ENCODE measurements at places on chromosomes 3 and 15. TPM values are rescaled to one million over a fixed set of nuclear protein-coding genes. Genes with fewer than 3 reads are reported as not detected.

GRCh38 chr15:100686021-100686724 is 83.8 kb downstream of the ASB7 start:
- peaks cover 6% of the 10 kb centered on the region for H3K4me1 ChIP-seq
- H3K27me3 ChIP-seq: peaks cover 4% of the 10 kb centered on the region
- H3K27ac ChIP-seq: no peak overlapping the region
- no peak overlapping the region for H3K4me3 ChIP-seq

WDR49 gene
- 0.92 TPM for total RNA-seq

NPAP1 gene
- 0.11 TPM for total RNA-seq

DNA sequence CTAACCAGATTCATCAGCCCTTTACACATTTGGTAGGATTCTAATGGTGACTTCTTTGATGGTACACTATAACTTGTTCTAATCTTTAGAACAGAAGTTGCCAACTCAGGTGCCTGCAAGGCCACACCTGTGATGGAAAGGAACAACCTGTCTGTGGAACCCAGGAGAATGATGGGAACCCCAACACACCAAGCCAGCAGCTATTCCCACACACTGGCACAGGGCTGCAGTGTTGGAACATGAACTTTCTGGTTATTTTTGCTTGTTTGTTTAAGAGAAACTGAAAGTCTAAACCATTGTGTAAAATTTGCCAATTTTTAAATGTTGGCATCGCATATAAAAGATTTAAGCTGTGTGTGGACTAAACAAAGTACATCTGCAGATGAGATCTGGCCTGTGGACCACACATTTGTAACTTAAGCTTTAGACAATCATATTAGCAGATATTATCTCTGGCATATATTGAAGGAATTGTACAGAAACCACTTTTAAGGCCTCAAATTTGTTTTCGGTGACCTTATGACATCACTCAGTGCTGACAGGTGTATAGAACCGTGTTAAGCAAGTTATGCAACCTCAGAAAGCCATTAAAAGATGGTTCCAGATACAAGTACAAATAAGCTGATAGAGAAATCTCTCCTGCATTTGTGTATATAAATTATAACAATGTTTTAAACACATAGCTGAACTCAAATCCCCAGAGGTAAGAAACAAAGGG is 242.9 kb downstream of the SLC9A9 start:
- no peak overlapping the region for H3K4me3 ChIP-seq
- no peaks in the 10 kb centered on the region for H3K27me3 ChIP-seq
- no peaks in the 10 kb centered on the region for H3K36me3 ChIP-seq
- H3K27ac ChIP-seq: no peak overlapping the region
- H3K4me1 ChIP-seq: peaks cover 18% of the 10 kb centered on the region

DNA sequence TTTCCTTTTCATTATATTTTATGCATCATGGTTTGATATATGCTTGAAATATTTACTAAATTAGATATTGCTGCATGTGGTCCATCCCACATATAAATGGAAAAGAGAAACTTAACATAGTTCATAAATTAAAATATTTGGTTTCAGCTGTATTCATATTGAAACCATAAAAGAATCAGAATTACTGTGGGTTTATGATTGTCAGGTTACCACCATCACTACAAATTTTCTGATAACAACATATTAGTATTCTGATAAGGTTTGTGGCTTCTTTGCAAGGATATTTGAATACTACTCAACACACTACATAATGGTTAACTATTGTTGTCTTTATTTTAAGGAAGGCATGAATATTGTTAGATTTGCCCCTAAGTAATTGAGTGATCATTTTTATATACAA is 235.5 kb downstream of the UBE2E2 start:
- peaks cover 63% of the 10 kb centered on the region for H3K4me1 ChIP-seq
- H3K36me3 ChIP-seq: no peaks in the 10 kb centered on the region
- H3K4me3 ChIP-seq: no peak overlapping the region
- no peaks in the 10 kb centered on the region for H3K27me3 ChIP-seq

DNA sequence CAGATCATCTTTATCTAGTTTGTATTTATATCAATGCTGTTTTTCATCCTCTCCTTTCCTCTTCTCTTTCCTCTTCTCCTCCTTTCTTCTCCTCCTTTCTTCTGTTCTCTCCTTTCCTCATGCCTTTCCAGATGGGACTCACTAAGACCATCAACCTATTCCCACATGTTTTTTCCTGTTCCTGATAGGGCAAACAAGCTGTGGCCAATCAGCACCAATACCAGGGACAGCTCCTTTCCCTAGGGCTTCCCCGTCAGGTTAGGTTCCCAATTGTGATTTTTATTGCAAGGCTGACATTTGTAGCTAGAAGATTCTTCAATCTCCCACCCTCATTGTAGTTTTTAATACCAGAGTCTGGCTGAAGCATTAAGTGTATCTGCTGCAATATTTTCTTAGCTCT is 76.3 kb upstream of the COL8A1 start:
- no peak overlapping the region for H3K27ac ChIP-seq
- H3K27me3 ChIP-seq: no peaks in the 10 kb centered on the region
- no peaks in the 10 kb centered on the region for H3K4me1 ChIP-seq
- DNase-seq: peak; percentile 56

GRCh38 chr15:78282324-78282723 is 17.1 kb downstream of the SKIC8 start:
- H3K4me1 ChIP-seq: peaks cover 5% of the 10 kb centered on the region
- H3K4me3 ChIP-seq: no peak overlapping the region
- no peak overlapping the region for H3K27ac ChIP-seq
- DNase-seq: no peak

DNA sequence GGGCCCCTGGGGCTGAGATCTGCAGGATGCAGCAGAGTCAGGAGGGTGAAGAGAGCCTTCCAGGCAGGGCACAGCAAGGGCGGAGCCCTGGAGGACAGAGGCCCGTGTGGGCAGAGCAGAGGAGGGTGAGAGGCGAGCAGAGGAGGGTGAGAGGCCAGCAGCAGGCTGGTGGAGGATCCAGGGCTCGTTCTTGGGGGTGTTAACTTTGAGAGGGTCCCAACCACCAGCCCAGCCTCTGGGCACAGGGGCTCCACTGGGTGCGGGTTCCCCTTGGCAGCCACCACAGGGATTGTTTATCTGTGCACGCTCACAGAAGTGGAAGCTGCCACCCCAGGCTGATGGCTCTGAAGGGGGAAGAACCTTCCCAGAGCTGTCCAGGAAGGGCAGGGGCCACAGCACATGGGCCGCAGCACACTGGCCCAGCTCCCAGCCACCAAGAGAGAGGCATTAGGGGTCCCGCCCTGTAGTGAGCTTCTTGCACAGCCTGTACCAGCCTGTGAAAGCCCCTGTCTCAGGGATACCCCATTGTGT is 9.3 kb upstream of the PLXND1 start:
- no peak overlapping the region for H3K4me3 ChIP-seq
- no peaks in the 10 kb centered on the region for H3K36me3 ChIP-seq
- DNase-seq: no peak
- H3K4me1 ChIP-seq: peaks cover 26% of the 10 kb centered on the region

Data from WTC11 (cell line).